ENCODE measurements at places on chromosomes 13 and 19.
A peak's percentile ranks its signal among the peaks of the same experiment; 100 is the strongest.

GRCh38 chr19:55487924-55488687, at the start of gene SSC5D:
SSC5D (plus strand) TSS chr19:55488436; CDS start chr19:55488590, 154 bp downstream.
- no peak for DNase-seq

GRCh38 chr13:60093425-60094019, 70.2 kb downstream of the DIAPH3 start:
- no peak for DNase-seq

DNA sequence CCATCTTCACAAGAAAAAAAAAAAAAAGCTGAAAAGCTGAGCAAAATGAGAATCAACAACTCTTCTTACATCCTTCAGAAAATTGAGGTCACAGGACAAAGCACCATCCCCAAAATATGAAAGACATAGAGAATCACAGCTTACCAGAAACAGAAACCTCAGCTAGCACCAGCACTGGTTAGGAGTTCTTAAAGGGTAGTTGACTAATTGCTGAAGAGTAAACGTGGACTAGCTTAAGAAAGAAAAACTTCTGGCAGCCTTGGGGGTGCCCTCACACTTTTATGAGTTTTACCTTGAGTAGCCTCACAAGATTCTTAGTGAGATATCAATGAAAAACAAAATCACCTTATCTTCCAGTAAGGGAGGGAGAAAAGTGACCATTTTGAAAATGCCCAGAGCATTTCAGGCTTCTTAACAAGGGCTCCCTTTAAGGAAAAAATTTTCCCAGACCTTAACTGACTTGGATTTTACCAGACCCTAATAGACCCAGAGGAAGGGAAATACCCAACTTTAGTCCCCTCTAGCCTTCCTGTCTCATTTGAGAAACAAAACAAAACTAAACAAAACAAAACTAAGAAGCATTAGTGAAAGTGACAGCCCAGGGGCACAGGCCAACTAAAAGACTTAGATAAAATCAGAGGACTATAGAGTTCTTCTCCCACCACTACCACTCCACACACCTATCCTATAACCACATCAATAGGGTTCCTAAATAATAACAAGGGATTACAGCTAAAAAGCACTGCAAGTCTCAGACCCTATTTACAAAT, 888.6 kb downstream of the DIAPH3 start:
- DNase-seq, result no peak

DNA sequence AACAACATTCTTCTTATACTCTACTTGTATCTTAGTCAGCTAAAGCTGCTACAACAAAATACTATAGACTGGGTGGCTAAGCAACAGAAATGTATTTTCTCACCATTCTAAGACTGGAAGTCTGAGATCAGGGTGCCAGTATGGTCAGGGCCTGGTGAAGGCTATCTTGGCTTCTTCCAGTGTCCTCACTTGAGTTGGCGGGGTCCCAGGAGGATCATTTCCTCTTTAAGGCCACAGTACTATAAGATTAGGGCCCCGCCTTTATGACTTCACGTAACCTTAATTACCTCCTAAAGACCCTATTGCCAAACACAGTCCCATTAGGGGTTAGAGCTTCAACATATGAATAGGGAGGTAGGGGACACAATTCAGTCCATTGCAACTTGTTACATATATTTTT, 30.7 kb upstream of the DOCK9 start:
- no peak for DNase-seq

DNA sequence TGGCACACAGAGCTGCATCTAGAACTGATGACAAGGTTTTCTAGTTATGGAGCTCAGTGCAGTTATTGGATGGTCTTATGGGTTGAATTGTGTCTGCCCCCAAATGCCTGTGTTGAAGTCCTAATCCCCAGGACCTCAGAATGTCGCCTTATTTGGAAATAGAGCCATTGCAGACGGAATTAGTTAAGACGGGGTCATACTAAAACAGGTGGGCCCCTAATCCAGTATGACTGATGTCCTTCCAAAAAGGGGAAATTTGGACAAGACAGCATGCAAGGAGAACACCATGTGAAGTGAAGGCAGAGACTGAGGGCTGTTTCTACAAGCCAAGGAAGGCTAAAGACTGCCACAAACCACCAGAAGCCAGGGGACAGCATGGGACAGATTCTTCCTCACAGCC, 148.7 kb downstream of the KCTD12 start:
- DNase-seq, result no peak

- DNase-seq, result peak; percentile 92
Observed at GRCh38 chr13:39602614-39603366, at the start of gene LHFPL6. LHFPL6 (minus strand) TSS chr13:39603193.
